NCI-H524 treated with DMSO at 0.1 percent for 48 hours (cell line): ENCODE measurements at places on chromosomes 1 and 21.

DNA sequence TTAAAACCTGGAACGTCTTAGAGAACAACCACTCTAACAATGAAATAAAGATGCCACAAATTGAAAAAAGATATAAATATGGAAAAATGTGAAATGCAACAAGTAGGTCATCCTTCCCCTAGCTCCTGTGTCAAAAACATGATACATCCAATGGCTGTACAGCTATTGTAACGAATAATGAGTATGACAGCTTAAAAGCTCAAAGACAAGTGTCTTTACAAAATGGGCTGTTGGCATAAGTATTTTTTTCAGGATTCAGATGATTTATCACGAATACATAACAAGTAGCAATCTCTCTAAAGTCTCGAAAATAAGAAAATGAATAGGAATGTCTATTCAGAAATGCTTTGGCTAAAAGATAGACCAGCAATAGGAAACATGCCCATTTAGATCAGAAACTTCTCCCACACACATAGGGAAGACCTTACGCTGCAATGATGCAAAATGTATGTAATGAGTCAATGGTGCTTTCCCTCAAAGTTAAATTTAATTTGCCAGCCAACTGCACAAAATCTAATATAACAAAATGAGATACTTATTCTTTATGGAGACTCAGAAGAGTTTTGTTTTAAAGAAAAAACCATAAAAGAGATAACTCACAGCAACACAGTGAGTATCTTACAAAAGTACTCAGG lies 8.3 kb downstream of the TGFBR3 start:
- no peak for DNase-seq

DNA sequence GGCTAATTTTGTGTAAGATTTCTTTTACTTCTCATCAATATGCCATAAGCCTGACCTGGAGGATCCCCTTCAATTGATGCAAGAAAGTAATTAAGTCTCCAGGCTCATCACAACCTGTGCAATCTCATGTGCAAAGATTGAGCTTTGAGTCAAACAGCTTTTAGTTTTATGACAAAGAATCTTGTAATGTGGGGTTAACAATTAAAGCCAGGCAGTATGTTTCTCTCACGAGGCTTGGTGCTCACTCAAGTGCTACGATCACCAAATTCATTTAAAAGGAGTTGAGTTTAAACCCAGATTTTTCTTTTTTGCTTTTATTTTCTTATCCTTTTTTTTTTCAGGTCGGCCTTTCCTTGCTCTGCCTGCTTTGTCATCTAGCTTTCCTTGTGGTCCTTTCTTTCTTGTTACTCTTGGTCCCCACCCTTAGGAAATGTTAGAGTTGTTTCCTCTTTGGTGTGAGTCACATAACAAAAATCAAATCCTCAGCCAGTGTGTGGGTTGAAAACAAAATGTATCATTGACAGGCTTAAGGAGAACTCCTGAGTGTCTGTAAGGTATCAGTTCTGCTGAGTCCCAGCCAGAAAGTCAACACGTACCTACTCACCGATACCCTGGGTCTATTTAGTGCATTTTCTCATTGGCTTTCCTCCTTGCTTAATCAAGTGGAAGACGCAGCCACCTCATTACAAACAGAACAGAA lies 1037.2 kb downstream of the ADGRL2 start:
- no peak for DNase-seq

DNA sequence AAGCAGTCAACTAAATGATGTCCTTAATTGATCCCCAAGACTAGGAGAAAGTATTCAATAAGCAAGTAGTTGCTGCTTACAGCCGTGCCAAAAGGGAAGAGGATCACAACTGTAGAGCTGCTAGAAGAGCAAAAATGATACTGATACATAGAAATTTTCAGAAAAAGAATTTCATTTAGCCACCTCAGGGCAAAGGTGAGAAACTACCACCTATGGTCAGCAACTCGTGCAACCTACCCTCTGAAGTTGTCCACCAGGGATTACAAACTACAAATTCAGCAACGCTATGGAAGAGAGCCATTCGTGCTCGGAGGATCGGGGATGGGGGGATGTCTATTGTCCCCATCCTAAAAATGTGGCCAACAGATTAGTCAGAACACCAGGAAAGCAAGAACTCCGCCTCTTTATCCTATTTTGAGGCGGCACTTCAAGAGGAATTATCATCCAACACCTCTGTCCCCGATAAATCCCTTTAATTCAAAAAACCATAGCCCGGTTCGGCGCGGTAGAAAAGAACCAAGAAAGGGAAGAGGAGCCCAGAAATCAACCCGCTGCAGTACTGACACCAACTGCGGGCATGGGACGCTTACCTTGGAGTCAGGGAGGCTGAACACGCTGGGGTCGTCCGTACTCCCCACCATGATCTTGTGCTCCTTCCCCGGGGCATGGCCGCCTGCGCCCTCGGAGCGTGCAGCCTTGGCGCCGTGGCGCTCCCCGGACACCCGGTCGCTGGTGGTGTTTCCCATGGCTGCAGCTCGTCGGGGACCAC lies 687 bp downstream of the PRKAB2 start:
- no peak for DNase-seq

DNA sequence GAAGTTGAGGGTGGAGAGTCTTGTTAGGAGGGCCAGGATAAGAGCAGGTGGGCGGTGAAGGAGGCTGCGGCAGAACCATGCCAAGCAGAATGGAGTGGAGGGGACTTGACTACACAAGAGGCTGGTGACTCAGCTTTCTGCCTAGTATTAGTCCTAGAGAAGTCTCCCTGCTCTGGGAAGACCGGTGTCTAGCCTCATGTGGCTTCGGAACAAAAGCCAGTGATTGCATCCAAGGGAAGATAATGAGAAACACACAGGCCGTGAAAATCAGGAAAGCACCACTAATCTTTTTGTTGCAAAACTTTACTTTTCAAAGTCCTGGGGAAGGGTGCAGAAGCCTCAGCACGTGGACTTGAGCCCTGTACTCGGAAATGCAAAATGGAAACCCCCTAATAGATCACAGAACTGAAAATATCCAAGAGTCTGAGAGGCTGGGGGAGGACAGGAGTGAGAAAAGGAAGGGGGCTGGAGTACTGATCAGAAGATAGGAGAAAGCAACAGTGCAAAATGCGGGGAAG lies 31.4 kb downstream of the DDR2 start:
- DNase-seq = no peak

GRCh38 chr1:212703991-212704564 lies 4.4 kb upstream of the BATF3 start:
- DNase-seq = no peak
